ENCODE measurements at places on chromosomes 16 and 17.

DNA sequence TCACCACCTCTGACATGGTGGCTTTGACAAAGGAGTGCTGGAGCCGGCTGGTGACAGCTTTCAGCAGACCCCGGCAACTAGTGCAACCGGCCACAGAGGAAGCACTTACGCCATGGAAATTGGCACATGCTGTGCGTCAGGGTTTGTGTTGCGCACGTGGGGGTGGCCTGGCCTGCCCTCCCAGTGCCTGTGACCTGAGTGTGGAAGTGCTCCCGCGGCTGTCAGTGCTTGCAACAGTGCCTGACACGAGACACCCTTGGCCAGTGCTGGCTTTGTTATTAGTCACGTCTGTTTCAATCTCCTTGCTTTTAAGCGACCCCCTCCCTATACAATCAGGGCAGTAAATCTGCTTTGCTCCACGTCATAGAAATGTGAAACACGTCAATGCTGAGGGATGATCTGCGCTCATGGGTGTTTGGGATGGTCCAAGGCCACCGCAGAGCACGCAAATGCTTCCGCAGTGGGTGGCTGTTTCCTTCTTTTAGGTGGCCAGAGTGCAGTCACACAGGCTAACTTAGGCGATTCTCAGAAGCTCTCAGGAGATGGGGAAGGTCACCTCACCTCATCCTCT lies 64.3 kb downstream of the PGS1 start:
- peak; percentile 9 for DNase-seq

DNA sequence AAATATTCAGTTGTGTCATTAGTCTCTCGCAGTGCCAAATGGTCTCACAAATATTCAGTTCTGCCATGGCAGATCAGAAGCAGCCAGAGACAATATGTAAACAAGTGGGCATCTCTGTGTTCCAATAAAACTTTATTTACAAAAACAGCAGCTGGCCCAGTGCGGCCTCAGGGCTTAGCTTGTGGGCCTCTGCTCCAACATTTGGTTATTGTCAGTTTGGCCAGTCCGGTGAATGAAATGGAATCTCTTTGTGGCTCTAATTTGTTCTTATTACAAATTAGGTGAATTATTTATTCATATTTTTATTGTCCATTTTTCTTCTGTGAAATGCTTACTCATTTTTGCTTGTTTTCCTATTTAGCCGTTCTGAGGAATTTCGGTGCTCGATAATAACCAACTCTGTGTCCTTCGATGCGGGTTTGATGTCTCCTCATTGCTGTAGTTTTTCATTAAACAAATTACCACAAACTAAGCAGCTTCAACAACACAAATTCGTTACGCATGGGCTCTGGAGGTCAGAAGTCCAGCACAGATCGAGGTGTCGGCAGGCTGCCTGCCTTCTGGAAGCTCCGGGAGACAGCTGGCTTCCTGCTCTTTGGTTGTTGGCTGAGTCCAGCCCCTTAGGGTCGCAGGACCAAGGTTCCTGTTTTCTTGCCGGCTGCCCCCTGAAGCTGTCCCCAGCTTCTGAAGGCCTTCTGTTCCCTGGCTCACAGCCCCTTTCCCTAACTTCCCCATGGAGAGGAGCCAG lies 4.1 kb upstream of the SLC38A10 start:
- no peak for DNase-seq

DNA sequence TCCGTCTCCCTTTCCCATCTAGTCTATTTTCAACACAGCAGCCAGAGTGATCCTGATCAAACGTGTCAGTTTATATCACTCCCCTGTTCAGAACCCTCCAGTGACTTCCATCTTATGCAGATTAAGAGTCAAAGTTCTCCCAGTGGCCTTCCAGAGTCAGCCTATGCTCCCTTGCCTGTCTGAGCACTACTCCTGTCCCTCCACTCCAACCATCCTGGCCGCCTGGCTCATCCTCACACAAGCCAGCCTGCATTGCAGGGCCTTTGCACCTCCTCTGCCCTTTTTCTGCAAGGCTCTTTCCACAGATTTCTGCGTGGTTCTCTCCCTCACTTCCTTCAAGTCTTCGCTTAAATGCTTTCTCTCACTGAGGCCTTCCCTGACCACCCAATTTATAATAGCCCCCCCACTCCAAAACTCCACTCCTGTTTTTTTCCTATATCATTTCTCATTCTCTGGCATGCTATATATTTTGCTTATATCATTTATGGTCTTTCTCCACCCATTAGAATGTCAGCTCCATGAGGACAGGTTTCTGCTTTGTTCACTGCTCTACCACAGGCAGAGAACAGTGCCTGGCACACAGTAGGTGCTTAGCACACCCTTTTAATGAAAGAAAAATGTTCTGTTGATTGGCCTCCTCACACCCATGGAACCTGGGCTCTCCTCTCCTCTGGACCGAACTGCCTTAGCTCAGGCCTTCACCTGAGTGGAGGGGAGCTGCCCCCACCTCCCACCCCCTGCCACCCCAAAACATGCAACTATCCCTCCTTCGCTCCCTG lies 9.3 kb downstream of the SAMD14 start:
- DNase-seq: no peak

GRCh38 chr16:54744998-54745397 lies 185.7 kb upstream of the IRX5 start:
- DNase-seq: no peak

- no peak for DNase-seq
Measured at GRCh38 chr17:60355663-60356594, 36.0 kb downstream of the USP32 start.

DNA sequence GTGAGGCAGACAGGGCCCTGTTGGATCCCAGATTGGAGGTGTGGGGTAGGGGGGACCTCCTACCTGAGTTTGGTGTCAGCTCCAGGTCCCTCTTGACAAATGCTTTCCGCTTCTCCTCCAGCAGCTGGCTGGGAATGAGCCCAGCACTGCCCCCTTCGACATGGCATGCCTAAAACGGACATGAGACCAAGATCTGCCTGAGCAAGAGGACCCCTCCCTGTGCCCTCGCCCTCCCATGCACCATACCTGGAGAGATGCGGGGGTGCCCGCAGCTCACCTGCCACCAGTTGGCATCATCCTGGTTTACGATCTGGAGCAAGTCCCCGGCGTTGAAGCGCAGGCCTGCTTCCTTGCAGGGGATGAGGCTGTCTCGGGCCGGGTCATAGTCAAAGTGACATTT lies 26.2 kb downstream of the MPP2 start:
- DNase-seq: no peak

GRCh38 chr17:13202835-13203234 lies 185.0 kb upstream of the ELAC2 start:
- DNase-seq: no peak

- DNase-seq: no peak
Measured at GRCh38 chr17:69858460-69858859, 216.6 kb upstream of the KCNJ16 start.

- DNase-seq: no peak
Measured at GRCh38 chr17:51078009-51078592, 42.6 kb downstream of the SPAG9 start.

All from stimulated activated CD8-positive, alpha-beta memory T cell treated with anti-CD3 and anti-CD28 coated beads, Interleukin-4, amount 100 ng/mL, for 1 hour (primary cell).